ENCODE measurements at places on chromosomes 16 and 17.
A peak's percentile ranks its signal among the peaks of the same experiment; 100 is the strongest.

DNA sequence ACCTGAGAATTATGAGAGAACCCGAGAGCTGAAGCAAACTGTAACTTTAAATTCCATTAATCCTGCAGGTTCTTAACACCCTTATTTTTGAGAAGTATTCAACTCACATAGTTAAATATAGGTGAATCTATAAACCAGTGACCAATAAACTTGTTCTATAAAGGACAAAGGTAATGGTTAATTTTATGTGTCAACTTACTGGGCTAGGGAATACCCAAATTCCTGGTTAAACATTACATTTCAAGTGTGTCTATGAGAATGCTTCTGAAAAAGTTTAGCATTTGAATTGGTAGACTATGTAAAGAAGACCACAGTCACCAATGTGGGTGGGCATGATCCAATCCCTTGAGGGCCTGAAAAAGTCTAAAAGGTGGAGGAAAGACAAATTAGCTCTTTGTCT is 99.1 kb downstream of the KCNJ2 start:
- DNase-seq, result no peak

- no peak for DNase-seq
These were observed 3.1 kb upstream of the MIF4GD start for GRCh38 chr17:75273977-75274708.

DNA sequence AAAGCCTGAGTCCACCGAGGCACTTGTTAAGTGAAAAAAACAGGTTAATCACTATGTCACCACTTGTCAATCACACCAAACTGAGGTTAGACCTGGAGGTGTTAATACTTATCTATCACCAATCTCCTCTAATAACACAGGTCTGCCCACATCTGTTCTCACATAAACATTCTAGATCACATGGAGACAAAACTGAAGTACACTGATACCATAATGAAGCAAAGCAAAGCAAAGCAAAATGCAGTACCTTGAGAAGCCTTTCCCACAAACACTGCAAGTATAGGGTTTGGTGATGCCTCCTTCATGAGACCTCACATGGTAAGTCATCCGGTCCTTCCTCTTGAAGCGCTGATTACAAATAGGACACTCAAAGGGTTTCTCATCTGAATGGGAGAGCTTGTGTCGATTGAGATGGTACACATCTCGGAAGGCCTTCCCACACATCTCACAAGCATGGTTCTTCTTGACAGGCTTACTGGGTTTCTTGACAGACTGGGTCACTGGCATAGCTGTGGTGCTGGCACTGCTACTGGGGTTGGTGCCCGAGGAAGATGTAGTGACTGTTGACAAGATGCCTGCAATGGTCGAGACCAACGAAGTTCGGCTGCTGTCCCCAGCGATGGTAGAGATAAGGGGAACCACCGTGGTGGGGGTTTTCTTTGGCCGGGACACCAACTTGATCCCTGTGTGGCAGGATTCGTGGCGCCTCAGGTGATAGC is 5.4 kb downstream of the VEZF1 start:
- DNase-seq, result no peak

- DNase-seq, result no peak
These were observed 12.5 kb upstream of the TXNDC11 start for GRCh38 chr16:11755022-11755760.

- DNase-seq, result no peak
These were observed 18.3 kb upstream of the CBX8 start for GRCh38 chr17:79814974-79815835.

DNA sequence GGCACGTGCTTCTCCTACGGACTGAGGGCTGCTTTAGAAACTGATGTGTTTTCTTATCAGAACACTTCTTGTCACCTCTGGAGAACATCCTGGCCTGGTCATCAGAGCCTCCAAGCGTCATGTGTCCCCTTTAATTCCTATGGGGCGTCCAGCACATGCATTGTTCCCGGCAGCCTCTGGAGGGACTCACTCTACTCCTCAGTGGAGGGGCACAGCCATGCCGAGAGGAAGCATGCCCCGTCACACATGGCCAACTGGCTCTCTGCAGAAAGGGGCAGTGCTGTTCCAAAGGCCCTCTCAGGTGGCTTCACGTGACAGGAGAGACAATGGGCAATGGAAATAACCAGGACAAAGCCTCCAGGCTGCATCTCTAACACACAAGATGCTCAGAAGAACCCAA is 31.8 kb downstream of the CDRT15L2 start:
- no peak for DNase-seq

GRCh38 chr16:27754788-27755690 is 205.1 kb downstream of the KATNIP start:
- no peak for DNase-seq

DNA sequence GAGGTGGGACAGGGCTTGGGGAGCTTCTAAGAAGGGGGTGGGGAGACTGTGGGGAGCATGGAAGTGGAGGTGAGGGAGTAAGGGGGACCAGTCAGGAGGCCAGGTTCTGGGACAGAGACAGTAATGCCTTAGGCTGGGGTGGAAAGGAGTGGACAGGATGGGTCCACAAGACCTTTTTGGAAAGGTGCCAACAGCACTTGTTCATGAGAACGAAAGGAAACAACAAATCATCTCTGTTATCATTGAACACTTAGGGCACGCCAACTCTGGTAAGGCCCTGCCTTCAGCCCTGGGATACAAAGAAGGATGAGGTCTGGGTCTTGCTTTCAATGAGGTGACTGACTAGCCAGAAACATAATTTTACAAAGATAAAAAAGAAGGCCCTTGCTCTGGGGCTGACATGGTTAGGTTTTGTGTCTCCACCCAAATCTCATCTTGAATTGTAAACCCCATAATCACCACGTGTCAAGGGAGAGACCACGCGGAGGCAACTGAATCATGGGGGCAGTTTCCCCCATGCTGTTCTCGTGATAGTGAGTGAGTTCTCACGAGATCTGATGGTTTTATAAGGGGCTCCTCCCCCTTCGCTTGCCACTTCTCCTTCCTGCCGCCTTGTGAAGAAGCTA is 113.8 kb downstream of the SLC39A11 start:
- DNase-seq, result no peak

DNA sequence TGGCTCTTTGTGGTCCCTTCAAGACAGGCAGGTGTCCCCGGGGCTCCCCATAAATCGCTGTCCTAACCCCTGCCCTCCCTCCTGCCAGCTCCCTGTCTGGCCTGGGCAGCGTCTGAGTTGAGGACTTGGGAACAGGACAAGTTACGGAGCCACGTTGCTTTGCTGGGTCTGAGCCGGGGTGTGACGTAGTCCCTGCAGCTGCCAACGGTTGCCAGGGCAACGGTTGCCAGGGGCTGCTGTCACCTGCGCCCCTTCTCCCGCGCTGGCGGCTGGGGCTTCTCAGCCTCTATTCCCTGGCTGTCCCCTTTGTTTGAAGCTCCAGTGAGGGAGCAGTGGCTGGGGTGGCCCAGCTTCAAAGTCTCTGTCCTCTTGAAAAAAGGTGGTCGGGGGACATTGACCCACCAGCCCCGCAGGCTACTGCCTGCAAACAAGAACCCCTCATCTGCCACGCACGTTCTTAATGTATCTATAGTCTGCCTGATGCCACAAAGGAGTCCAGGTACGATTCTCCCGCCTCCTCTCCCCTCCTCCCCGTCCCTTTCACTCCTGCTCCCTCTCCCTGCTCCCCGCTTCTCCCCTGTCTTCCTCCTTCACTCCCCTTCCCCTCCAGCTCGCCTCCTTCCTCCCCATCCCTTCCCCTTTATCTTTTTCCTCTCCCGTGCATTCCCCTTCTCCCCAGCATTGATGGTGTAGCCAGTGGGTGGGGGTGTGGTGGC is 10.9 kb downstream of the ADGRG1 start:
- no peak for DNase-seq

GRCh38 chr17:76716146-76716838 is 5.5 kb upstream of the MXRA7 start:
- no peak for DNase-seq

GRCh38 chr17:16928406-16929034 is 43.4 kb downstream of the TNFRSF13B start:
- no peak for DNase-seq

- DNase-seq, result no peak
These were observed 221.2 kb upstream of the N4BP1 start for GRCh38 chr16:48831076-48831722.

- no peak for DNase-seq
These were observed 26.3 kb downstream of the VPS53 start for GRCh38 chr17:688100-688989.

DNA sequence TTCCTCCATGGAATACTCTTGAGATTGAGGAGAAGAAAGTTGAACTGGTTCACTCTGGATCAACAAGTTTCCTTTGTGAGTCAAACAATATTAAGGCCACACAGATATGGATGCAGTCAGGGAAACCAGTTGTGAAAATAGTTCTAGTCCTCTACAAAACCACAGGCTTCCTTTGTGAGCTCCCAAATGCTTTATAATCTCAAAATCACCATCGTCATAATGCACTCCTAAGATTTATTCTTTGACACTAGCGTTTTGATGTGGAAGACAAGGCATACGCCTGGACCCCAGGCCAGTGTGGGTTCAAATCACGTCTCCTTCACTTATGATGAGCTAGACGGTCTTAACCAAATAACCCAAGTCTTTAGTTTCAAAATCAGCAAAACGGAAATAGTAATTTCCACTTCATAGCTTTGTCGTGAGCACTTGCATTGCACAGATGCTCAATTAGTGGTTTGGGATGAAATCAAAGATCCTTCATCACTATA is 142.6 kb downstream of the STX8 start:
- DNase-seq, result no peak

DNA sequence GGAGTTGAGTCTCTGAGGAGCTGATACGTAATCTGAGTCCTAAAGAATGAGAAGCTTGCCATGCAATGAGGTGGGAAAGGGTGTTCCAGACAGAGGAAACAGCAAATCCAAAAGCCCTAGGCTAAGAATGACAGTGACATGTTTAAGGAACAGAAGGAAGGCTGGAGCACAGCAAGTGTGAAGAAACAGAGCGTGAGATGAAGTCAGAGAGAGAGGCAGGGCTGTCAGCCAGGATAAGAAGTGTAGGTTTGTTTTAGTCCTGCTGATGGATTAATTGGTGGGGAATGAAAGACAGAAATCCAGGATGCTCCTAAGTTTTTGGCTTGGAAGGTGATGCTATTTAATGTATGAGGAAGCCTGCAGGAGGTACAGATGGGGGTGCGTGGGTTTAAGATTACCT is 14.5 kb downstream of the MMP28 start:
- no peak for DNase-seq

DNA sequence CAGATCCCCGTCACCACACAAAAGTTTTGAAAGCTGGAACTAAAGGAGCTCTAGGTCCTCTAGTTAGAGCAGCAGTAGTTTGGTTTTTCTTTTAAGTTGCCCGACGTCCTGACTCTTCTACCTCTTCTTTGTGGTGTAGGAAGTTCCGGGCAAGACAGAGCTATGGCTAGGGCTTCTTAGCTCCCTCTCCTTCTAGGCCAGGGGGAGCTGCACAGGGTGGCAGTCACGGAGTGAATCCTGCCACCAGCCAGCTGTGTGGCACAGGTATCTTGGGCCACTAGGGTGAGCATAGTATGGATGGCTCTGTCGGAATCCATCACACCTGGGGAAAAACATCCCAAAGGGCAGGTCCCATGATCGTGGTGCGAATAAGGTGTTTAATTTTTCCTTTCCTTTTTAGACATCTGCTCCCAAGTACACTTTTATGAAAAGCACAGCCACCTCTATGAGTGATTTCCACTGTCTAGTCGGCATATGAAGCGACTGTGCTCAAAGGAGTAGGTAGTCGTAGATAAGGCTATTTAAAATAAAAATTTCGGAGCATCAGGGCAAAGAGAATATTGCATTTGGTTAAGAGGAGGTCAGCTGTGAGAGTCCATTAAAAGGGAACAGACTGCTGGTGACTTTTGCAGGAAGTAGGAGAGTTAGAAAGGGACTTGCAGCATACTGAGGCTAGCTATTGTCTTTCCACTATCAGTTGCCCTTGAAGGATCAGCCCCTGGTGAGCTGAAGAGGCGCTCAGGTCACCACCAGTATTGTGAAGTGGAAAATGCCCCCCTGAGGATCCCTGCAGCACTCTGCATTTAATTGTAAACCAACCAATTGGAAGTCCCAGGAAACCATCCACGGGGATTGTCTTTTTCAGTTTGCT is 2.1 kb downstream of the PRKCA start:
- no peak for DNase-seq

DNA sequence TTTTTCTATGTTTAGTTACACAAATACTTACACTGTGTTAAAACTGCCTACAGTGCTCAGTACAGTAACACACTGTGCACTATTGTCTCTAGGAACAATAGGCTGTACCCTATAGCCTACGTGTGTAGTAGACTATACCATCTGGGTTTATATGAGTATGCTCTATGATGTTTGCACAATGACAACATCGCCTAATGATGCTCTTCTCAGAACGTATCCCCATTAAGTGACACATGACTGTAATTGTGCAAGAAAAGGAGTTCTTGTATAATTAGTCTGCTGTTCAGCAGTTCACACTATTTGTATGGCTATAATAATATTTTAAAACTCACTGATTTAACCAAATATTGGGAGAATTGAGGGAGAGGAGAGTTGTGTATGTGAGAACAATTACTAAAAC is 173.7 kb downstream of the TRIM37 start:
- DNase-seq, result no peak

GRCh38 chr17:37123386-37123785 is 174.6 kb downstream of the AATF start:
- no peak for DNase-seq

- no peak for DNase-seq
These were observed 5.1 kb downstream of the BPTF start for GRCh38 chr17:67830440-67830839.

DNA sequence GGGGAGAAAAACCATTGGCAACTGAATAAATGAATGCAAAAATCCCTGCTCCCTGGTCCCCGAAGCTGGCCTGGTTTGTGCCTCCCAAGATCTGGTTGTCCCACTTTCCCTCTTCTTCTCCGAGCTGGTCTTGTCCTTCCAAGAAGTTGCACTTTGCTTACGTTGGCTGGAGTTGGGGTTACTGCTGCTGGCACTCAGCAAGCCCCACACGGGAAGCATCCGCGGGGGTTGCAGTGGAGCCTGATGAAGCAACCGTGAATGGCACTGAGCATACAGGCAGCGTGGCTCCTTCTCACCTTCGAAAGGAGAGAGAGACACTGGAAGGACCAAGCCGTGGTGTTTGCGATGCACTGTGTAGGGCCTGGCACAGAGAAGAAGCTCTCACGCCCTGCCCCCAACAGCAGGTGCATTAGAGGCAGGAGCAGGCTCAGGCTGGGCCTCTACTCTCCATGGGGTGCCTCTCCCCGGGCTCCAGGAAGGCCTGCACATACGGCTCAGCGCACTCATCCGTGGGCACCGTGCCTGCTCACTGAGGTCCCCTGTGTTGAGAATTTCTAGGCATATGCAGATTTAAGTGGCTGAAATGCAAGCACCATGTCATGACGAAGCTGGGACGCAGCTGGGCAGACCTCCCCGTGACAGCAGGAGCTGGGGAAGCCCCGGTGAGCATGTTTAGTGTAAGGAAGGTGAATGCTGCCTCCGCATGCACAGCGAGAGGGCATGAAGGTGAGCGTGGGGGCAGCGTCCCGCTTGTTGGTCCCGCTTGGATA is 12.1 kb downstream of the CA5A start:
- peak; percentile 67 for DNase-seq

- no peak for DNase-seq
These were observed 140.9 kb upstream of the CCL2 start for GRCh38 chr17:34114174-34114573.

GRCh38 chr16:54542805-54543505 is 256.4 kb upstream of the IRX3 start:
- DNase-seq, result no peak

Data from NCI-H187 treated with DMSO at 0.1 percent for 48 hours (cell line).